ENCODE measurements at places on chromosomes 2 and 18.

DNA sequence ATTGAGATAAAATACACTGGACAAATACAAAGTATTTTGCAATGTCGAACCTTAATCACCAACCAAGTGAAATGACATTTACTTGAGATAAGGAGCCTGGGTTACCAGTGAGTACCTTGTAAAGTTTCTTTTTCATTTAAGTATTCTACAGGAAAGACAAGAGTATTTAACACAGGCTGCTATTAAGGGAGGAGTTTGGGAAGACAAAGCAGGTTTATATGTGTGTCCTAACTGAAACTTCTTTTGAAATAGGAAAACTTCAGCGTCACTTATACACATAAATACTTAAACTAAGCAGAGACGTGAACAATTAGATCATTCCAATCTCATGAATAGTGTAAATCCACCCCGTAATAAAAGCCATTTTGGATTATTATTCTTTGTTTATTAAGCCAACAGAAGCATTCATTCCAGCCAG, 126.7 kb upstream of the CYP26B1 start:
- no peak for DNase-seq

DNA sequence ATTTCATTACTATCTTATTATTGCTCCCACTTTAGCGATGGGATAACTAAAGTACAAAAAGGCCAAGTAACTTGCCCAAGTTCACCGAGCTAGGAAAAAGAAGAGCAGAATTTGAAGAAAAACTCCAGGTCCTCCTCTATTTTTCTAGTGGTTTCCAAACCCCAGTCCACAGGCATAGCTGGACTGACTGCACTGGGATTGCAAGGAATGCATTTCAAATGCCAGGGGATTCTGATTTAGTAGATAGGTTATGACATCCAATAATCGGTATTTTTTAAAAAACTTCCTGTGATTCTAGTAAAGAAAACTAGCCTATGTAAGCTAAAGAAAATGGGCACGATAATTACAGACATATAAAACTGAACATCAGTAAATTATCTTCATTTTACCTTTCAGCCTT, 62.7 kb upstream of the GALNT5 start:
- no peak for DNase-seq

- DNase-seq: no peak
These were observed 357.2 kb upstream of the MYT1L start for GRCh38 chr2:2688254-2688653.

- no peak for DNase-seq
These were observed 30.5 kb upstream of the IMPA2 start for GRCh38 chr18:11950824-11951223.

DNA sequence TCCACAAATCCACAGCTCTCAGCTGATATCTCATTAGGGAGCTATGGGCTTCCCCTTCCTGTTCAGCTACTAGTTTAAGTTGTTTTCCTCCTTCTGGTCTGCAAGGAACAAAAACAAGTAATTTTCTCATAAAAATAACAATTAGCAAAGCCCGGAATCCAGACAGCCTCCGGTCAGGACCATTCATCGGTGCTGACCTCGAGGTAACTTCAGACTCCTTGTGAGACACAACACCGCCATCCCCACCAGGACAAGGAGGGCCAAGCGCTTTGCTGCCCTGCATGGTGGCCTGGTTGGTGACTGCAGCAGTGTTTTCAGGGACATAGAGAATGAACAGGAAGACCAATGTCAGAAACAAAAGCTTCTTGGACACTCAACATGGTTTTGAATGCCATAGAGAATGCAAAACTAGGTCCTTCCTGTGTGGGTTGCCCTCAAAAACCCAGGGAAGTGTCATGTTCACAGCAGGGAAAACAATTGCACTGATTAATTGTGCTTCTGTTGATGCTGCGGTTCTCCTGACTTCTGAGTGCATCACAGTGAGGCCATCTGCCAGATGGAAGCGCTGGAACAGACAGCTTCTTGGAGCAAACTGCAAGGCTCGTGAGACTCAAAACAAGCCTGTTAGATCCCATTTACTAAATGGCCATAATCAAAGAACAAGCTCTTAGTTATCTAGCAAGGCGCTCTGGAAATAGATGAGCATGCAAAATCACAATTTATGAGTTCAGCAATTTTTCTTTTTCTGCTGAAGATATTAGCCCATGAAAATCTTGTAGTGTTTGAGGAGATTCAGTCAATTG, 77.1 kb downstream of the HS1BP3 start:
- no peak for DNase-seq

DNA sequence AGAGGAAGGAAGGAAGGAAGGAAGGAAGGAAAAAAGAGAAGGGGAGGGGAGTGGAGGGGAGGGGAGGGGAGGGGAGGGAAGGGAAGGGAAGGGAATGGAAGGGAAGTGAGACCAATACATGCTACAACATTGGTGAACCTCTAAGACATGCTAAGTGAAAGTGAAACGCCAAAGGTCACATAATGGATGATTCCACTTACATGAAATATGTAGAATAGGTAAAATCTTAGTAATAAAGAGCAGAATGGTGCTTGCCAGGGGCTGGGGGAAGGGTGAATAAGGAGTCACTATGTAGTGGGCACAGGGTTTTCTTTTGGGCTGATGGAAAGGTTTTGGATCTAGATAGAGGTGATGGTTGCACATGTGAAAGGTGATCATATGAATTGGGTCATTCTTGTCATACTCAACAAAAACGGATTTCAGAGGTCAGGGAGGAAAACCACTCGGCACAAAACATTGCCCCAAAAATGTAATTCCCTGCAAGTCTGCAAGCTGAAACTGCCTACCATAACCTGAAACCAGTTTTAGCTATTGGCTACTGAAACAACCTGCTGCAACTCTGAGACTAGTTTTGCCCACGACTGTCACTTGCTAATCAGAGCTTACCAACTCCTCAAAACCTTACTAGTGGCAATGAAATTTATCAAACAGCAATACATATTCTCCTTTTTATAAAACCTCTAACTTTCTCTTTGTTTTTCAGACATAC, 59.2 kb downstream of the CCDC141 start:
- DNase-seq: no peak

- no peak for DNase-seq
These were observed 60.0 kb downstream of the CEP192 start for GRCh38 chr18:13051159-13051558.

GRCh38 chr2:220555961-220556630, 928.7 kb downstream of the SLC4A3 start:
- no peak for DNase-seq

- peak; percentile 63 for DNase-seq
These were observed 58.2 kb downstream of the KLHL14 start for GRCh38 chr18:32714571-32715148.

DNA sequence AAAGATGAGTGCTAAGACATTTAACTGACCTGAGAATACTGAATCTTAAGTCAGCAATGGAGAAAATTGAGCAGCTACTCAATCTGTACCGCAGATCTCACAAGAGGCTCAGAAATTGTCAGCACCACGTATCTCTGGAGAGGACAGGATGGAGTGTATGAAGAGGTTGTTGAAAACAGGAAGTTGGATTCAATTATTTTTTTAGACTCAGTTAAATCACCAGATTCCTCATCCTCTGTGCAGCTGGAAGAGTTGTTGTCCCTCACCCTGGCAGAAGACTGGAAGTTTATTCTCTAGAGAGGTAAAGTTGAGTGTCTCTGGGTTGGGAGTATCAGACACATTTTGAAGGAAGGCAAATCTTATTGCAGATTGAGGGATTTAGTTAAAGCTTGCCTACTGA, 114.9 kb upstream of the NT5C1B start:
- DNase-seq: no peak

GRCh38 chr2:121819846-121820245, 64.4 kb downstream of the TSN start:
- DNase-seq: no peak

DNA sequence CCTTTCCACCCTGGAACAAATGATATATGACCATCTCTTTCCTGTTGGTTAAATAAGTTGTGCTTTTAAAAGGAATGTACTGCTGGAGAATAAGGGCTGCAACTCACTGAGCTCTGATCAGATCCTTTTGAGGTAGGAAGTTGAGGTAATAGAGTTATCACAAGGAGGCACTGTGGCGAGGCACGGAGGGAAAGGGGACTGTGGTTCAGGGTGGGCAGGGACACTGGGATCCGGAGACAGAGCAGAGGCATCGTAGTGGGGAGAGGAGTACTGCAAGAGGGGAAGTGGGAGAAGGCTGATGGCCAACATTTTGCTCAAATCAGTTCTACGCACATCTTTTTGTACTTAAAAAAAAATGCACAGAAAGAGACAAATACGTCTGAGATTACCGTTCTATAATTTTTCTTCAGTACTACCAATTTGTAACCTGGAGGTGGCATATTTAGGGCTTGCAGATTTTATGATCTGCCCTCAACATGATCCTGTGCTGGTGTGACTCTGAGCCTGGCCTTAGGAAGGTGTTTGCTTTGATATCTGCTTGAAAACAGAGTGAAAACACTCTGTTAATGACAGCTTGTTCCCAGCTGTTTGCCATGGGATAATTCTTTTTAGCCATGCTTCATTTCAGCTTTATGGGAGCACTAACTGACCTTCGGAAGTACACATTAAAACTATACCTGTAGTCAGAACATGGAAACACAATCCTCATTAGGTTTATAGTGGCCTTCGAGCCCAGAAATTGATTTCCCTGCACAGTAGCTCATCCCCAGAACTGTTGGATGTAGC, 168.1 kb downstream of the KCNE4 start:
- DNase-seq: no peak

DNA sequence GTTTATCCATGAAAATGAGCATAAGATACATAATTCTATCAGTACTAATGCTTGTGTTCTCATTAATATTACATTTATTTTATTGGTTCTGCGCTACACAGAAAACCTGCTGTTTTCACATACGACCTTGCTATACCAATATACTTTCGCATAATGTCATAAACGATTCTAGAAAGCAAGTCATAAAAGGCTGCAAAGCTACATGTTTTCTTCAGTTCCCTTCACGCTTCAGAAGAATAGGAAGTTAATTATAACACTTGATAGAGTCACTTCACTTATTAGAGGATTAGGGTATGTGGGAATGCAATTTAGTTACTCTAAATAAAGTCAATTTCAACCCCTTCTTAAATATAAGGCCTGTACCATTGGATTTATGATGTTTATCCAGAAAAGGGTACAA, 29.0 kb downstream of the PSME4 start:
- DNase-seq: no peak

Measured in SHP77 treated with DMSO at 0.1 percent for 48 hours (cell line).